ENCODE measurements at places on chromosomes 7 and 10.

DNA sequence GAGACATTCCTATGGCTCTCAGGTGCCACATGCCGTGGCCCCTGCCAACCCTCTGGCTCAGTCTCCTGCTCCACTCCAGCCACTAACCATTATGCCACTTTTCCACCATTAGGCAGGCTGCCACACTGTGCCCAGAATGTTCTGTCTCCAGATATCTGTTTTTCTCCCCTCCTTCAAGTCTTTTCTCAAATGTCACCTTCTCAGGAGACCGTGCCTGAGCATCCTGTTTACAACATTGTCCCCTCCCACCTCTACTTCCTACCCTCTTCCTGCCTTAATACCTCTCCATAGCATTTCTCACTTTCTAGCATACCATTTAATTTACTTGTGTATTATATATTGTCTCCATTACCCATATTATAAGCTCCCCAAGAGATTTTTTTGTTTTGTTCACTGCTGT is 162.5 kb upstream of the LYZL2 start:
- DNase-seq: no peak

GRCh38 chr10:90806677-90807076 is 51.2 kb downstream of the HTR7 start:
- DNase-seq: no peak

- DNase-seq: no peak
These were observed 20.7 kb upstream of the GRID1 start for GRCh38 chr10:86387178-86387794.

DNA sequence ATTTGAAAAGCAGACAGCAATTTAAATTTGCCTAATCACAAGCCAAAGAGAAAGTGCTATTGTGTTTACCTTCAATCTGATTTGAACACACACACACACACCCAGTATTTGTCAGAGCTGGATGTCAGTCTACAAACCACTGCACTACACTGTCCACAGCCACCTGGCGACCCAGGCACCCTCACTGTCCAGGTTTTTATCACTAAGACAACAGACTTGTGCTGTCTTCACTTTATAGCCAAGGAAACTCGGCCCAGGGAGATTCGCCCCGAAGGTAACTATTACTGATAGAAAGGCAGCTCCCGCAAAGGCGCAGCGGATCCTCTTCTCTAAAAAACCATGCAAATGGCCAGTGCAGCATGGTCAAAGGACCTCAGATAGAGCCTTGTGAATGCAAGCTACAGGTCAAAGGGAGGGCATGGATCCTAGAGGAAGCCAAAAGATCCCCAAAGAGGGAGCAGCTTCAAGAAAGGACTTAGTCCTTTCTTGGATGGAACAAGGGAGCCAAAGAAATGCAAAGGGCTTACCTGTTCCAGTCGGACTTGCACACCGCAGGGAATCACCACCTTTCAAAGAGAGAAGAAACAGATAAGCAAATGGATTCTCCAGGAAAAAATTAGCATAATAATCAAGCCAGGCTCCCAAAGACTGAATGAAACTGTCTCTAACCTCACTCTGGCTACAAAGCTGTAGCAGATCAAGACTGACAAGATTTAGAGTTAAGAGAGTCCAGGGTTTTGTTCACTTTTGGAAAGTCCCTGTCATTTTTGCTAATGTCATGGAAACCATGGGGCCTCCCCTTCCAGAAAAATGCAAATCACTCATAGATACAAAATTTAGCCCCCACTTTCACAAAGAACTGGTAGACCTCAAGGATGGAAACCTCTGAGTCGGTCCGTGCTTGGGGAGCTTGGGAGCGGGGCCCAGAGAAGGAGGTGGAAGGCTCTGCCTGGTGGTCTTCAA is 101.1 kb downstream of the TNS3 start:
- DNase-seq: no peak

DNA sequence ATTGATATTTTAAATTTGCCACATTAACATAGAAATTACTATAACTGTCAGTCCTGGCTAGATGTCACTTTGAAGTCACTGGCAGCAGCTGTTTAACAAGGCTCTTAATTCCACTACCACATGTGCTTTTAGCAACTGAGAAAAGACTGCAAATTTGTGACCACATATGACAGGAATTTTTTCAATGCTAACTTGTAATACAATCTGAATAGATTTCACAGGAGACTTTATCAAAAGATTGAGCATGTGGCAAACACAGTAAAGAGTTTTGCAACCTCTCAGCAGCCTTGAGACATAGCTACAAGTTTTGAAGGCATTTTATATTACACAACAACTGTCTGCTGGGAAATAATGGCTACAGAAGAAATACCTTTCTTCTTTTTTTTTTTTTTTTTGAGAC is 73.0 kb downstream of the MICU1 start:
- DNase-seq: peak; percentile 90

DNA sequence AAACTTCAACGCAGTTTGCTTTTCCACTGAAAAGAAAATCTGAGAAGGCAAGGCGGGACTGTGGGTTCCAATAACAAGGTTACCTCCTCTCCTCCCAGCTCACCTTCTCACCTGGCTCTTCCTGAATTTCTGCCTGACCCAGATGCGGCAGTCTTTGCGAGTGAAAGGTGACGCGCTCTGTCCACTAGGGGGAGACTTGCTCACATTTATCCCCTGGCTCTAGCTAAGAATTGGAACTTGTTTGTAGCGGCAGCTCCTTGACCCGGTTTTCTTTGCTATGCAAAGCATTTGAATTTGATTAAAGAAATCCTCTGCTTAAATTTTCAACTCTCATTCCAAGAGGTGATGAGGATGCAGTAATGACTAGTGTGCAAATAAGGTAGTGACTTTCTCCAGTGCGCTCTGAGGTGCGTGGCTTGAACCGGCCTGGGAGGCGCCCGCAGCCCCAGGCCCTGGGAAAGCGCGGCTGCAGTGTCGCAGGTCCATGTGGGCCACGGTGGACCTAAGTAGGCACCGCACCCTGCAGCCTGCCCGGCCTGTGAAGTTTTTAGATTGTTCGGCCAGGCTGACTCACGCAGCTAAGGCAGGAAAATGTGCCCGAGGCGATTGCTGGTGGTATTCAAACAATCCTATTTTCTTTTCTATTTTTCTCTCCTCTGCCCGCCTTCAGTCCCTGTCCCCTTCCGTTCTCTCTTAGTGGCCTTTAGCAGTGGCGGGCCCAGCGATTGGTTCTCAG is 336.9 kb upstream of the NPSR1 start:
- peak; percentile 33 for DNase-seq
